Stimulated activated CD4-positive, alpha-beta T cell treated with anti-CD3 and anti-CD28 coated beads, Interleukin-4, amount 100 ng/mL, for 4 hours (primary cell): ENCODE measurements at places on chromosomes 1 and 21.

DNA sequence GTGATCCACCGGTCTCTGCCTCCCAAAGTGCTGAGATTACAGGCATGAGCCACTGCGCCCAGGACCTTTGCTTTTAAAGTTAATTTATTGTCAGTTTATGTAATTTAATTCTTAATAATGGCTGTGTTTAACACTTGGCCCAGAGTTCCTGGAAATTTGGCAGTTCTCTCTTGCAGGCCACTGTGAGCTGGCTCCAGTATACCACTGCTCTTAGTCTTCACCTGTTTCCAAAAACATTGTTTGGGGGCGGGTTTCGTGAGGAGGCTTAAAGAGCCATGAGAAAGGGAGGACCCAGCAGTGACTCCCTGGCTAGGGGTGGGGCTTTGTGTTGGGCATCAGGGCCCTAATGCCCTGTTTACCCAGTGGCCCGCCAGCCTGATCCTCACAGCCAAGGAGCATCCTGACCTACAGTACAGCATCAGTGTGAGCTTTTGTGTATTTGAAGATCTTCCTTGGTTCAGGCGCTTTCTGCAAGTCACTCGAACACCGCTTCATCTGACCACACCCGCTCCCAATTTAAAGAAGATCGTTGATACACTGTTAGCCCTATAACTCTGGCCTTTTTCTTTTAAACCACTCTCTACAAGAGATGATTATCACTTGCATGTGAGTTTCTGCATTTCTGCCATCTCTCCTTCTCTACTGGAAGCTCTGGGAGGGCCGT is 12.0 kb upstream of the BGLAP start:
- DNase-seq: no peak

GRCh38 chr21:34570313-34570712 is 44.6 kb downstream of the RCAN1 start:
- DNase-seq: no peak

DNA sequence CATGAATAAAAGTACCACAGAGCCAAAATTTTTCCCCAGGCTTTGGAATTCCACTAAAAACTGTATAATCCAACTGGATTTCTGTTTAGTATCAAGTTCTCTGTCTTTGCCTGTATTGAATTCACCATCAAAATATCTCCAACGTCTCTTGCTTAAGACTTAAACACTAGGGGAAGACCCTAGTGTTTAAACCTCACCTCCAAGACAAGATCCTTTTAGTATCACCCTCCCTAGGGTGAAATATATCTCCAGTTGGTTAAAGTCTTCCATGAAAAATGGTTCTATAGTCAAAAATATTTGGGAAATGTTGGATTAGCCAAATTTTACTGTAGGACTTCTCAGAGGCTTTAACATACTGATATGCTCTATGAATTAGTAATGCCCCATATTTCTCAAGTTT is 8.1 kb upstream of the XCL1 start:
- DNase-seq: no peak

GRCh38 chr1:98420376-98421084 is 241.0 kb upstream of the SNX7 start:
- DNase-seq: no peak

DNA sequence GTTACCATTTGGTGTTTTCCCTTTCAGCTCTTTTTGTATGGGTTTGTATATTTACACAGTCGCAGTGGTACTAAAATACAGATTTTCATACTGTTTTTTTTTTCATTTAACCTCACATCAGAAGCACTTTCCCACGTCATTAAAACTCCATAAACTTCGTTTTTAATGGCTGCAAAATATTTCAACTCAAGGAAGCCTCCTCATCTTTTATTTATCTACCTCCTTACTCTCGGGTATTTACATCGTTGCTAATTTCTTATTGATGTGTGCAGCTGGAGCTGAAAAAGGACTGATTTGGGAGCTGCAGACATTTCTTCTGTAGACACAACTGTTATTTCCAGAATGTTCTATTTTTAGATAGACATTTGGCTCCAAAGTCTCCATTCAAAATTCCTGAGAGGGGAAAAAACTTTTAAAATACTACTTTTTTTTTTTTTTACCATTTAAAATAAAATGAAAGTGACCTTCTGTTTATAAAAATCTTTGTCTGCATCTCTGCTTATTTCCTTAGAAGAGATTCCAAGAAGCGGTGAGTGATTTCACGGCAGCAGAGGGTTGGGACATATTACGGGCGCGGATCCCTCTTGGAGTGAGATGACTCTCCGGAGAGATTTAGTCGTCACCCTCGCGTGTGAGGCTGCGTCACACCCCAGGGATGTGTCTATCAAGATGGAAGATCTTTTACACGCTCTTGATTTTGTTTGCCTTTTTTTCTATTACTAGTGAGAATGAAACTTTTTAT is 10.1 kb downstream of the RUNX3 start:
- DNase-seq: peak; percentile 54
